Stimulated activated naive CD4-positive, alpha-beta T cell treated with Interleukin-2 at 50 U/mL for 16 hours (primary cell): ENCODE measurements at places on chromosomes 7 and 10.

DNA sequence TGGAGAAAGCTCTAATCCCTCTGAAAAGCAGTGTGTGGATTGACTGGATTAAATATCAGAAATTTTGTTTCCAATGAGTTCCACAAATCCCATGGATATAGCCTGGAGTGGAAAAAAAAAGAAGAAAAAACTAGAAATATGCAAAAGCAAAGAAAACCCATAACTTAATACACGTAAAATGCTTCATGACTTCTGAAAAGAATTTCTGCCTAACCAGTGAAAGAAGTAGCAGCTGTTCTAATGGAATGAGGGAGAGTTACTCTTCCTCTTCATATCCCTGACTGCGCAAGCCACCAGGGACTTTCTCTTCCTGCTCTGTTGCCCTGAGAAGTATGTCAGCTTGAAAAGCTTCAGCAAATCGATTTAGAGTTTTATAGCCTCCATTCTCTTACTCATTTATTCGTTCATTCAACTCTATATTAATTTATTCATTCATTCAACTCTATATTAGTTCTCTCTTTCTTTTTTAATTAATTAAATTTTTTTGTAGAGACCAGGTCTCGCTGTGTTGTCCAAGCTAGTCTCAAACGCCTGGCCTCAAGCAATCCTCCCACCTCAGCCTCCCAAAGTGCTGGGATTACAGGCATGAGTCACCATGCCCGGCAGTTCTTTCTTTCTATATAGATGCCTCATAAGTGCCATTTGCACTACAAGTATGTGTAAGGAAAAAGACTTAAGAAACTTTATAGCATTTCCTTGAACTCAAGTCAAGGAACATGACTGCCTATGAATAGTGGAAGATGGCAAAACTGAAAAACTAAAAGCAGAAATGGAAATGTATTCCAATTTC is 447.3 kb upstream of the NRP1 start:
- DNase-seq = no peak

GRCh38 chr10:130723704-130724103 is 587.5 kb downstream of the GLRX3 start:
- no peak for DNase-seq

DNA sequence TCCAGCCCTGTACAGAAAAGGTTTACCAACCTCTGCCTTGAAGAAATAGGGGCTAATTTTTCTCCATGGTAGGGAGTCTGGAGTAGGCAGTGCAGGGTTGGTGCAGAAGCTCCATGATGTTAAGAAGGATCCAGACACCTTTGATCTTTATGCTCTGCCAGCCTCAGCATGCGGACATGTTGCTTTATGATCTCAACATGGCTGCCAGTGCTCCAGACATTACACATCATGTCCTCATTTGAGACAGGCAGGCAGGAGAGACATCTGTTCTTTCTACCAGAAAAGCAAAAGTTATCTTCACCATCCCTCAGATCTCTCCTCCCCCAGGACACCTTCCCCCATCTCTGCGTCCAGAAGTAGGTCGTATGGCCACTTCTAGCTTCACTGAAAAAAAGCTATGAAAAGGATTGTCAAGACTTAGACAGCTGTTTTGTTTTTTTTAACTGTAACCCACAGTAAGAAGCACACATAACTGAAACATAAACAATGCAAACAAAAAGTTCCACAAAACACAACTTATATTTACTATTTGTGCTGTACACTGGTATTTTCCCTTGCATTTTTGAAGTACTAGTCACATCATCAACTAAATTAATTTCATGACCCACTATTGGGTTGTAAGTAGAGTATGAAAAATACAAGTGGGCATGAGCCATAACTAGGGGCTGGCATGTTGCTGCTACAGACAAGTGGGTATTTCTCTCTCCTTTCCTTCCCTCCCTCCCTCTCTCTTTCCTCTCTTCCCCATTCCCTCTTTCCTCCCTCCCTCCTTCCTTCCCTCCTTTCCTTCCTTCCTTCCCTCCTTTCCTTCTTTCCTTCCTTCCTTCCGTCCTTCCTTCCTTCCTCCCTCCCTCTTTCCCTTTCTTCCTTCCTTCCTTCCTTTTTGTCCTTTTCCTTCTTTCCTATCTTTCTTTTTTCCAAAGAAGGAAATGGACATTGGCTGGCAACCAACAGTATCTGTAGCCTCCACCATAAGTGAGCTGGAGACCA is 2.6 kb upstream of the RASSF4 start:
- no peak for DNase-seq

DNA sequence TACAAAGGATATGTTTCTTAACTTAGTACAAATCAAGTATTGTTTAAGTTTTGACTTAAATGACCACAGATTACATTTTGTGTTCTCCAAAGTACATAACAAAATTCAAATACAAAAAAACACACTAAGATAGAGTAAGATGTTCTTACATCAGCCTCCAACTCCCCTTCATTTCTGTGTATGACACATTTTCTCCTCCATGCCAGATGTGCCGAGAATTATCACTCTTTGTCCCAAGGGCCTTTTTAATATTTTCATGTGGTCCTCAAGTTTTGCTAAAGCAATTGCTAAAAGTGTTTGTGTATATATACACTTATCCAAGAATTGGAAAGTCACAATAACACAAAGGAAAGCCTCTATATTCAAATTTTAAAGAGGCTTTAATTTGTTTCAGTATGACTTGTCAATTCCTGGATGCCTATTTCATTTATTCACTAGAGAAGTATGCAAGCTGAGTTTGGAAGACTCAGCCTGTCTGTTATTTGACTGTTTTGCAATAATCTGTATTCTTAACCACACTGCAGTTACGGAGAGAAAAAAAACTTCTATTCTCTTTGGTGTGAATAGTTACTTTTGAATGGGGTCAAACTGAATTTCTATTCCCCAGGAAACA is 586.4 kb upstream of the SEMA3D start:
- DNase-seq = no peak

DNA sequence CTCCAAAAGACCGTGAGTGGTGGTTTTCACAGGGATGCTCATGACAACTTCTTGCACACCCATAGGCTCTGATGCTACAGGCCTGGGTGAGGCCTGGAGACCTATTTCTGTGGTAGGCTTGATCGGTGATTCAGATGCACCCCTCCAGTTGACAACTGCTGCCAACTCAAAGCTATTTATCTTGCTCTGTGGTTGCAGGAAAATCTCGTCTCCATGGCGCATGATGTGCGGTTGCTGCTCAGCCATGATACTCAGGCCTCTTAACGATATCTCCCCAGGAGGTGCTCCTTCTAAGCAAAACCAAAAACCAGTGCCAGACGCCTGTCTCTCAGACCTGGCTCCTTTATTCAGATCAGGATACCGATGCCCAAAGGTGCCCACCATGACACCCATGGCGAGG is 31.4 kb downstream of the C10orf90 start:
- DNase-seq = no peak

- DNase-seq = no peak
Observed at GRCh38 chr10:78448470-78448869, 414.8 kb downstream of the RPS24 start.

- DNase-seq = no peak
Observed at GRCh38 chr7:5226921-5227785, 37.1 kb downstream of the WIPI2 start.
